ENCODE measurements at places on chromosomes 5 and 9.

- no peak for DNase-seq
Observed at GRCh38 chr5:9852671-9853070, 222.5 kb upstream of the TAS2R1 start.

- DNase-seq = no peak
Observed at GRCh38 chr9:75051285-75051684, 23.2 kb upstream of the CARNMT1 start.

DNA sequence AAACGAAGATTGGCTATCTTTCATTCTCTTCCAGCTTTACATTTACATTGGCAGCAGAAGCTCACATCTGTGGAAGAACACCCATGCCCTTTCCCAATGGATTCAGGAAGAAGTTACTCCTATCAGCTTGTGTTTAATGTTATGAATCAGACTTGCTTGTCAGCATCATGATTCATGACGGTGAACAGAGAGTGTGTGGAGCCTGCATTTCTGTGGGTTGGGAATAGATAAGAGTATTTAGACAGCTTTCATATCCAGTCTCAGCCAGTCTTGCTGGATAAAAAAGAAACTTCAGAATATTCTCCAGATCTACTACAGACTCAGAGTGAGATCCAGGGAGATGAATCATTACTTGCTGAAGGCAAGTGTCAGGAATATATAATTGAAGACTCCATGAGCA is 812.9 kb upstream of the ZNF608 start:
- DNase-seq = peak; percentile 69

DNA sequence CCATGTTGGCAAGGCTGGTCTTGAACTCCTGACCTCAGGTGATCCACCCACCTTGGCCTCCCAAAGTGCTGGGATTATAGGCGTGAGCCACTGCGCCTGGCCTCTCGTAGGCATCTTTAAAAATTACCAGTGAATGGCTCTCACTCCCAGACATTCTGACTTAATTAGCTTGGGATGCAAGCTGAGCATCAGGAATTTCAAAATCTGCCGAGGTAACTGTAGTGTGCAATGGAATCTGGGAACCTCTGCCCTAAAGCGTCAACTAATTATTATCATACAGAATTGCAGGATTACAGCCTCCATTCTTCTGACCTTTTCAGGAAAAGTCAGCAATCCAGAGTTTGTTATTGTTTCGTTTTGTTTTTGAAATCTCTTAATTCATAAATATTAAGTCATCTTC is 213.4 kb upstream of the DMAC1 start:
- no peak for DNase-seq

DNA sequence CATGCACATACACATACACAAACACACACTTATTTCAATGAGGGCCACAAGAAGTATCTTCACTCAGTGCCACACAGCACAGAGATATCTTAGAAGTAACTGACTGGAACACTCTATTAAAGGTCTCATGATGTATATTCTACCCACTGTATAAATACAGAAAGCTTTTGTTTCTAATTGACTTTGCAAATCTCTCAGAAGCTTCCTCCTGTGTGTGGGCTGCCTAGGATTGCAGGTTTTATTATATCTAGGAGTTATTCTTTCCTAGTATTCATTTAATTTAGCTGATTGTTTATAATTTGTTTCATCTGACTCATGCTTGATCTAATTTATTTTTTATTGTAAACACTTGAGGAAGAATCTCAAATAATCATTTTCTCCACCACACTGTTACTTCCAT is 262.4 kb upstream of the ACTBL2 start:
- no peak for DNase-seq

- DNase-seq = no peak
Observed at GRCh38 chr5:4418084-4418483, 722.0 kb upstream of the ADAMTS16 start.

DNA sequence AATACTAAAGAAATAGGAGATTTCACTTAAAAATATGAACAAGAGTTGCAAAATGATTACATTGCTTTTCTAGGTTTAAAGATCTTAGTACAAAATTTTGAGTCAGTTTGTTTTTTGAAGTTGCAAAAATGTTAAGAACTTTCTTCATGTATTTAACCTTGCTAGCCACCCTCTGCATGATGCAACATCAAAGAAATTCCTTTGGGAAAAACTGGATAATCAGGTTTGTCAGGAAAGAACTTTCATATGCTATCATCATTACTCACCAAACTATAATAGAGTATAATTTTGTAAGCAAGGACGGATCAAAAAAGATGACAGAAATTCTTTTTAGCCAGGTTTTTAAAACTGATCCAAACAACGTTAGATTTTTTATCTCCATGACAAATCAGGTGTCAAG is 116.9 kb upstream of the MRPS30 start:
- no peak for DNase-seq

DNA sequence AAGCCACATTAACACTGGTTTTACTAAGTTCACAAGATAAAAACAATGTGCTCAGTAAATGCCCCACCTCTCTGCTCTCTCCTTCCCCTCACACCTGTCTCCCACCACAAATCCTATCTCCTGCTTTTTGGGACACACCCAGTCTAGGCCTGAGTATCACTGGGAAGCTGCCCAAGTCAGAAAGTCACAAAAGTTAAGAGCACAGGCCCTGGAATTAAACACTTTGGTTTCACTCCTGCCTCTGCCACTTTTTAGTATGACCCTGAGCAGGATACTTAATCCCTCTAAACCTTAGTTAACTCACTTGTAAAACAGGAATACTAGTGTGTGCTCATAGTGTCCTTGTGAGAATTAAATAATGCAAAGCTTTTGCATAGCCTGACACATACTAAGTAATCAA is 11.3 kb downstream of the C5 start:
- DNase-seq = no peak

DNA sequence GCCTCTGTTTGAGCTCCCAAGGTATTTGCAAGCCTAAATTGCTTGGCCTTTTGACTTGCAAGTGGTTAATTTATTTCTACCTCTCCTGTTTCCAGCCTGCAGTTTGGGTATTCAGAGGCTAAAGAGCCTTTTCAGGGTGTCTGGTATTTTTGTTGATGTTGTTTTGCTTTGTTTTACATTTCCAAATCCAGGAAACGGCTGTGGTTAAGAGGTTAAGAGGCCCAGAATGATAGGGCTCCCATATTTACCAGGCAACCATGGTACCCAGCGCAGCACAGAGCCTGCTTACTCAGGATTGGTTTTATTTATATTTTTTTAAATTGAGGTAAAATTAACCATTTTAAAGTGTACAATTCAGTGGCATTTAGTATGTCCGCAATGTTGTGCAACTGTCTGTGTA is 92.1 kb downstream of the PDZD2 start:
- DNase-seq = no peak

DNA sequence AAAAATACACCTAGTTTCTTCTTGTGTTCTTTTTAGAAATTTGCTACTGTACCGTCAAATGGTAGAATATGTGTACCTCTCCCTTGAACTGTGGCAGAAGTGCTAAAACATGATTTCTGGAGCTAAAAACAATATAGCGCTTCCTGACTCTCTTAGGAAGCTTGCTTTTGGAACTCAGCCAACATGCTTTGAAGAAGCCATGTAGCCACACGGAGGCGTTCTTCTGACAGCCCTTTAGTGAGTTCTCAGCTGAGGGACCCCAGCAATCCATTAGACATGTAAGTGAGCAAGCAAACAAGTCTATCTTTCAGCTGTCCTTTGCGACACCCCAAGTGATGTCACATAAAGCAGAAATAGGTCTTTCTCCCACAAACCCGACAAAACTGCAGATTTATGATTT is 917.0 kb downstream of the CDH9 start:
- no peak for DNase-seq

DNA sequence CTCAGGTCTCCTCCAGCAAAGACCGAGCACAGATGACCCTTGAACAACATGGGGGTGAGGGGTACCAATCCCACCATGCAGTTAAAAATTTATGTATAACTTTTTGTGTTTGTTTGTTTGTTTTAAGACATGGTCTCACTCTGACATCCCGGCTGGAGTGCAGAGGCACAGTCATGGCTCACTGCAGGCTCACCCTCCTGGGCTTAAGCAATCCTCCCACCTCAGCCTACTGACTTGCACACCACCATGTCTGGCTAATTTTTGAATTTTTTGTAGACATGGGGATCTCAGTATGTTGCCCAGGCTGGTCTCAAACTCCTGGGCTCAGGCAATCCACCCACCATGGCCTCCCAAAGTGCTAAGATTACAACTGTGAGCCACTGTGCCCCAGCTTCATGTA is 231.0 kb upstream of the PIK3R1 start:
- no peak for DNase-seq

DNA sequence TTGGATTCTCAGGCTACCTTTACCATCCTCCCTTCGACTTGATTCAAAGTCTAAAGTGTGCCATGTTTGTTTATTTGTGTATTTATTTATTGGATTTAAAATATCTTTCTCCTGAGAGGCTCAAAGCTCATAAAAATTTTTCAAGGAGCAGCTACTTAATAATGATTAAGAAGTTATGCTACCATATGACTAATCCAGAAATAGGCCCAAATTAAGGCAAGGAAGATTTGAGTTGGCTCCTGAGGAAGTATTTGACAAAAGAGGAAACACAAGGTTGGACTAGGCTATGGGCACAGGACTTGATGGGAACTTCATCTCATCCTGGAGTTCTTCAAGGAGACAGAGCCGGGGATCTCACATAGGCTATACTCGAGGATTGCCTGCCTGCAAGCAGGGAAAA is 22.4 kb upstream of the PPP2CA start:
- DNase-seq = no peak

- no peak for DNase-seq
Observed at GRCh38 chr5:34496701-34497469, 159.2 kb upstream of the RAI14 start.

- DNase-seq = no peak
Observed at GRCh38 chr5:89712134-89712700, 697.3 kb downstream of the CETN3 start.

GRCh38 chr5:90983711-90984124 is 399.4 kb downstream of the ARRDC3 start:
- DNase-seq = no peak

Data from RWPE2 (cell line).